DMS153 (cell line): ENCODE measurements at places on chromosomes 3 and 15.

DNA sequence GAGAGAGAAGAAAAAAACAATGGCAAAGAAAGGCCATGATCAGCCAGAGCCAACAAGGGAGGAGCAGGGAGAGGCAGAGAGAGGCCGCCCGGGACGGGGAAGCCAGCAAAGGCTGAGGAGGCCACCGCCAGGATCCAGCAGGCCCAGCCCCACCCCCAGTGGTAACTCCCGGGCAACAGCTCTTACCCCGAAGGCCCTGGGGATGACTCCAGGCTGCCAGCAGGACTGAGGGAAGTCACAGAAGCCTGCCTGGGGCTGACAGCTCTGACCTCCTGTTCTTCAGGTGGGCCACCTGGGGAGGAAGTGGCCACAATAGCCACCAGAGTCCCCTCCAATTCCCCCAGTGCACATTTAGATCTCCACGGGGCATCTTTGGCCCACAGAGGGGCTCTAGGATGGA lies 184.3 kb upstream of the LINGO1 start:
- DNase-seq: no peak

- DNase-seq: peak; percentile 68
Observed at GRCh38 chr3:122258757-122259371, 66.2 kb upstream of the CSTA start.

DNA sequence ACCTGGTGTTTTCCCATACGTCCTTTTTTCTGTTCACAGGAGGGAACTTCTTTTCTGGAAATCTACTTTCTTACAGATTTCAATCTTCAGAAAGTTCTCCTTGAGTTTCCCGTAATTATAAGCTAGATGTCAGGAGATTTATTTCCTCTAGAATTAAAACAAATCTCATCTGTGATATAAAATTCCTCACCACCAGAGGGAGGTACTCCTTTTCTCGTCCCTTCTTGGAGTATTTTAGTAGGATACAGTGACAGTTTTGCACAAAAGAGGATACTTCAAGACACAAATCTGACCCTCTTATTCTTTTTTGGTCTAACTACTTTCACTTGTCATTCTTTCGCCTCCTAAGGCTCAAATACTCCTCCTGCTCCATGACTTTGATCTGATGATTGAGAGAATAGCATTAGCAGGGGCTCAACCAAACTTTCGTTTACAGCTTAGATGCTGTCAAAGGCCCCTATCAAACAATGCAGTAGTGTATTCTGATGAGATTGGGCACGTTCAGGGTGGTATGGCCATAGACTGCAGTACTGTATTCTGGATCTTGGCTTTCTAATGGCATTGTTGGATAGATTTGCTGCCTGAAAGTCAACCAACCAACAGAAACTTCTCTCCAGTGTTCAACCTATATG lies 38.0 kb downstream of the TMEM41A start:
- no peak for DNase-seq

GRCh38 chr3:45776611-45777010 lies 19.7 kb downstream of the SLC6A20 start:
- DNase-seq: no peak

DNA sequence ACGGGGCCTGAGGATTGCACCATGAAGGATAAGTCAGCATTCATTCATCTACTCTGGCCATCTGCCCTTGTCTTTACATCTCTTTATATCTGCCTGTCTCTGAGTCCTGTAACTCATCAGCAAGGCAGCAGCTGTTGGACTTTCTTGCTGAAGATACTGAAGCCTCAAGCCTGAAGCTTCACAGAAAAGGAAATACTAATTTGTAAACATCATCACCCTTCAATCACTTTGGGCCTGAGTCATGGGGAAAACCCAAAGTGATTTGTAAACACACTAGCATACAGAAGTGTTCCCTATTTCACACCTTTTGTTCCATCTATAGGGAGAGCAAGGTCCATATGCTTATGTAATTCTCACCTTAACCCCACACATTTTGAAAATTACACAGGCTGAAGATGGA lies 928.2 kb downstream of the EPHA3 start:
- DNase-seq: no peak

DNA sequence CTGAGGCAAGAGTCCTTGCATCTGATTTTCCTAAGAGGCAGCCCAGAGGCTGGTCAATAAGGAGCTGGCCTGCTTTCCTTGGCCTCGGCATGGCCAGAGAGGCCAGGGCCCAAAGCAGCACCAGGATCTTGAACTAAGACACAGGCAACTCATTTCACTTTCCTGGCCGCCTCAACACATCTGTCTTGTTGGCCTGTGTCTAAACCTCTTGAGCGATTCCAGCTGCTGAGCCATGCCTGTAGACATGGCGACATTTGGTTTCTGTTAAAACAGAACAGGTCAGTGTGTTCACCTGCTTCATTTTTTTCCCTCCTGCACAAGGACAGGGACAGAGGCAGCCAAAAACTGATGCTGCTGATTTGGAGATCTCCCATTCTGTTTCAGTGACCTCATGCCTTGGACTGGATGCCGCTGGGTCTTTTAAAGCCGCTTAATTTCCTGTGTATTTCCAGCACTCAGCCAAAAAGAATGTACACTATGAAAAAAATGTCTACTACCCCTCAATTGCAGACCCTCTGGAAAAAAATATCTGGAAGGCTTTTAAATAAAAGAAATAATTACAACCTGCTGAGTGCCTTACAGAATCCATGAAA lies 266.6 kb upstream of the ICE2 start:
- DNase-seq: no peak

DNA sequence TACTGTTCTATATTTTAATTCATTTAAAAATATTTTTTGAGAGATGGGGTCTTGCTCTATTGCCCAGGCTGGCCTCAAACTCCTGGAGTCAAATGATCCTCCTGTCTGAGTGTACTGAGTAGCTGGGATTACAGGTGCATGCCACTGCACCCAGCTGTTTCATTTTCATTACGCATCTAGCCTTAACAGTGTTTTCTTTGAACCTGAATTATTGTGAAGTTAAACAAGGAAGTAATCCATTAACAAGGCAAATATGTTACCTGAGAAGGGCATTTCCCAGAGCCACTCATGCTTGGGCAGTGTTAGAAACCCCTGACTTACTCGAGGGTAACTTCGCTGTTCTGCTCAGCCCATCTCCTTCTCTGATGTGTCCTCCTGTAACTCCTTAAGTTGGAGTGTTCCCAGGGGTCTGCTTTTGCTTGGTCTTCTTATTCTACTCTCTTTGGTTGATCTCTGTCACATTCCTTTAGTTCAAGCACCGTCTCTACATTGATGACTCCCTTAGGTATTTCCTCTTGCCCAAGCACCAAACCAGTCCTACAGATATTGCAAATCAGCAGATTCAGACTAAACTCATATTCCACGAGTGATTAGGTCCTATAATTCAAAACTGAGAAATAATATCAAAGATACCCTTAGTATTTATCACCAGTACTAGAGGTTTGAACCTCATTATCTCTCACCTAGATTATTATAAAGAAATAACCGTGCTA lies 107.9 kb downstream of the STAC start:
- no peak for DNase-seq

DNA sequence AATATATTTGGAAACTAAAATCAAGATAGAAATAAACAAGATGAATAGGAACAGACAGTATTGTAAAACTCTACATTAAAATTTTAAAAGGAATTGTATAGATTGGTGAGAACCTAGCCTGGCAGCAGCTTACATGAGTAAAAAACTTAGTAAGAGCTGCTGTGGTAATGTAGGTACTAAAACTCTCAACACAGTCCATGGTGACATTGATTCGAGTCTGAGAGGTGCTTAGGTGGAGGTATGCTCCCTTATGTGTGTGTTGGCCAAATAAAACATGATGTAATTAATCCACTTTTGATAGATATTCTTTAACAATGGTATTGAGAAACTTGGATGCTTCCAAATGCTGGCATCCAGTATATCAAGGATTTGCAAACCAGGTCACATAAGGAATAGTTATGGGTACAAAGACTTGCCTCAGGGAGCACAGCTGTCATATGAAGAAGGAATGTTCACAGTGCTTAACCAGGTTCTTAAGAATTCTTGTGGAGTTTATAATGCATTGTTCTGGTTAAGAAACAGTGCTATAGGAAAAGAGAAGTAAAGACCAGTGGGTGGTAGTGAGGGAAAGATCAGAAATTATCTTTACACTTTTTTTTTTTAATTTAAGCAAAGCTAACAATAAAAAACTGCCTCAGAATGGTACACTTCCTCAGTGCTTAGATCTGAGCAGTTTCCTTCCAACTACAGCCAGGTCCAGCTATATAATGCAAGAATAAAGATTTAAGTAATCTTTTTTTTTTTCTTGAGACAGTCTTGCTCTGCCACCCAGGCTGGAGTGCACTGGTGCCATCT lies 24.6 kb upstream of the IL20RB start:
- DNase-seq: no peak

- no peak for DNase-seq
Observed at GRCh38 chr3:1805331-1805730, 293.3 kb upstream of the CNTN4 start.

DNA sequence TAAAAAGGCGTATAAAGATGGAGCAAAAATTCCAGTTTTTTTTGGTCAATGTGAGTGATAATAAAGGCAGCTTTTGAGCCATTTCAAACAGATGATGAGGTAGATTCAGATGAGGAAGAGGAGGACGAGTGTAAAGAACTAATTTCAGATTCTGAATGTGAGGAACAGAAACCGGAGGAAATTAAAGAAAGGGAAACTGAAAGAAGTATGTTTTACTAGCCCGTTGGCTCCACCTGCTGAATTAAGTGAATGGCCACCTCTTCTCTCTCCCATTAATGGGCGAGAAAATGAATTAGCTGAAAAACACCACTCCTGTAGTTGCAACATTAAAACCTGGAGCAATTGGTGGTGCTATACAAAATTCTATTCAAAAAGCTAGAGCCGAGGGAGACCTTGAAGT lies 55.4 kb downstream of the CYP19A1 start:
- no peak for DNase-seq

- no peak for DNase-seq
Observed at GRCh38 chr3:196082619-196082971, 705 bp upstream of the TFRC start.

GRCh38 chr3:106167728-106168127 lies 298.9 kb upstream of the CBLB start:
- no peak for DNase-seq

DNA sequence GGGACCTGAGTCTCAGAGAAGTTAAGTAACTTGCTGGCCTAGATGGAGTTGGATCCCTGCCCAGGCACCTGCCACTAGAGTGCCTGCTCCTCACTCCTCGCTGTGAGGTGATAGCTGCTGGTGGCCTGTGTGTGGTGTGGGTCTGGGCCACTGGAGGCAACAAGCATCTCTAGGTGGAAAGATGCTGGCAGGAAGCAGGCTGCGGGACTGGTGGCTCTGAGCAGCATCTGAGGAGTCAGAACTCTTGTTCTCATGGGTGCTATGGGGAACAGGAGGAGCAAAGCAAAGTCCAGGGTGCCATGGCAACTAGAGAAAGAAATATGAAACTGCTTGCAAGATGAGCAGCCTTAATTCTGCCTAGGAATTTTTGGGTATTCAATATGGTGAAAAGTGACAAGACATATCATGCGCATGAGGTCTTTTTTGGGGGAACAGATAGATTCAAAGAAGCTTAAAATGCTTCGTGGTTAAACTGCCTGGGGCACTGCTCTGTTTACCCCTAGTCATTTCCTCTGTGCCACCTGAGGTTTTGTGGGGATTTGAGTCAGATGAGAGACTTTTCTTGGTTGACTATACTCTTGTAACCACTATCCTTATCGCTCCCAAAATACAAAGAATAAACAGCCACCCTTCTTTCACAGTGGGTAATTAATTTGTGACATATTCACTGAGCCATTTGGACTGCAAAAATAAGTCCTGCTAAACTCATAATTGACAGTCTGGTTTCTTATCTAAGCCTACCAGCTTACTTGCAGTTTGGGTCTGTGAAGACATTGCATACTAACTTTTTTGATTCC lies 50.3 kb downstream of the MED12L start:
- no peak for DNase-seq

DNA sequence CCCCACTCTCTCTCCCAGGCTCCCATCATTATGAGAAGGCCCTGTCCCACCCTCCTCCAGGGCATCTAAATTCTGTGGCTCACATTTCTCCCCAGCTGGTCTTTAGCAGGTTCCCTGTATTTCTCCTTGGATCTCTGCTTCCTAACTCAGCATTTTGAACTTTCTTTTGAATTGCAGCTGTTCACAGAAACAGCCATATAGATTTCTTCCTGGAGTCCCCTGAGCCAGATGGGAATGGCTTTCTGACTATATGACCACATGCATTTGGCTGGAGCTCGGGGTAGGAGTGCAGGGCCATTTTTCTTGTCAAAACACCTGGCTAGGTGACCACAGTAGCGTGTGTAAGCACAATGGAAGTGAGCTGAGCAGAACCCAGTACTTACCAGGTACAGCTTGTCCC lies 22.0 kb downstream of the RBP2 start:
- DNase-seq: no peak

DNA sequence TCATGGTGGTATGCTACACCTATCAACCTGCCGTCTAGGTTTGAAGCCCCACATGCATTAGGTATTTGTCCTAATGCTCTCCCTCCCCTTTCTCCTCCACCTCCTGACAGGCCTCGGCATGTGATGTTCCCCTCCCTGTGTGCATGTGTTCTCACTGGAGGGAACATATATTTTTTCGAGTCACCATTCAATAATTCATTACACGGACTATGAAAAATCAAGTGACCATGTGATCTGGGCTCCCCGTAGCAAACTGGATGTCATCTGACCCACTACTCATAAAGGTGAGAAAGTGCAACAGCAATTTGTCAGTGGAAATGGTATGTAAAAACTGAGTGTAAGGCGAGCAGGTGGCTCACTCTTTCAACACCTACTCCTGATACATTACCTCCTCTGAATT lies 224.3 kb upstream of the RASGRP1 start:
- no peak for DNase-seq

DNA sequence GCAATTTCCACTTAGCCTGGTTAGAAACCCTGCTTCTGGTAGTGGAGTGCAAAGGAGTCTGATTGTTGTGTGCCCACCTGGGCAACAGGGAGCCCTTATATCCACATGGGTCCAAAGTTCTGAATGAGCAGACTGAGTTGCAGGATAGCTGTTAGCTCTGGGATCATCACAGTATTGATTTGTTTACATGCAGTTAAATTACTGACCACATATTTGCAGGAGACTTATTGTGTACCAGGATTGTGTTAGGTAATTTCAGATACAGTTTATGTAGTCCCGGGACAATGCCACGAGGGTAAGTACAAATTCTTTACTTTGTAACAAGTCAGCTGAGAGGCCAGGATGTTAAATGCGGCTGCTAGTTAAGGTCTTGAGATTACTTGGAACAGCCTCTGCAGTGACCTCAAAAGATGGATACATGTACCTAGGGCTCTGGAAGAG lies 18.8 kb downstream of the ARHGEF26 start:
- DNase-seq: no peak

- no peak for DNase-seq
Observed at GRCh38 chr3:141269961-141270360, 38.3 kb downstream of the PXYLP1 start.

GRCh38 chr3:37905987-37906674 lies 44.5 kb downstream of the CTDSPL start:
- no peak for DNase-seq
